NCI-H2107 (cell line): ENCODE measurements at places on chromosomes 5 and 9.

GRCh38 chr5:42677156-42677842, 79.3 kb upstream of the CCDC152 start:
- no peak for DNase-seq

GRCh38 chr9:126497660-126498275, 116.0 kb upstream of the LMX1B start:
- DNase-seq = no peak

- no peak for DNase-seq
Measured at GRCh38 chr5:121872856-121873255, 21.2 kb downstream of the FTMT start.

- DNase-seq = no peak
Measured at GRCh38 chr9:128078504-128079434, 10.7 kb downstream of the SLC25A25 start.

GRCh38 chr9:72858089-72858912, 94.6 kb downstream of the ALDH1A1 start:
- DNase-seq = no peak

DNA sequence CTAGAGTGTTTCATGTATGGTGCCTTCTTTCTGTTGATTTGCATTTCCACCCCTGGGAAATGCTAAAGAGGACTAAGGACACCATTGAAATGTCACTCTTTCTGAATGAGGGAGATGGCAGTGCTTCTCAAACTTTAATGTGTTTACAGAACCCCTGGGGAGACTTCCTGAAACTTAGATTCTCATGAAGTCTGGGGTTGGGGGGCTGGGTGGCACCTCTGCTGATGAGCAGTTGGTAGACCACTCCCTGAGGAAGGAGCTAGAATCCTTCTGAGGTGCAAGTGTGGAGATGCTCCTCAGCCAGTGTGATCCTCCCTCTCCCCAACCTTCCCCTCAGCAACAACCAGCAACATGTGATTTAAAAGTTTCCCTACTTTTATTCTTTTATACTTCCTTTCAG, 546.8 kb downstream of the LRRC70 start:
- DNase-seq = no peak

GRCh38 chr5:113177225-113177624, 200.6 kb downstream of the DCP2 start:
- no peak for DNase-seq

GRCh38 chr5:142955628-142956027, 185.5 kb downstream of the ARHGAP26 start:
- DNase-seq = no peak

DNA sequence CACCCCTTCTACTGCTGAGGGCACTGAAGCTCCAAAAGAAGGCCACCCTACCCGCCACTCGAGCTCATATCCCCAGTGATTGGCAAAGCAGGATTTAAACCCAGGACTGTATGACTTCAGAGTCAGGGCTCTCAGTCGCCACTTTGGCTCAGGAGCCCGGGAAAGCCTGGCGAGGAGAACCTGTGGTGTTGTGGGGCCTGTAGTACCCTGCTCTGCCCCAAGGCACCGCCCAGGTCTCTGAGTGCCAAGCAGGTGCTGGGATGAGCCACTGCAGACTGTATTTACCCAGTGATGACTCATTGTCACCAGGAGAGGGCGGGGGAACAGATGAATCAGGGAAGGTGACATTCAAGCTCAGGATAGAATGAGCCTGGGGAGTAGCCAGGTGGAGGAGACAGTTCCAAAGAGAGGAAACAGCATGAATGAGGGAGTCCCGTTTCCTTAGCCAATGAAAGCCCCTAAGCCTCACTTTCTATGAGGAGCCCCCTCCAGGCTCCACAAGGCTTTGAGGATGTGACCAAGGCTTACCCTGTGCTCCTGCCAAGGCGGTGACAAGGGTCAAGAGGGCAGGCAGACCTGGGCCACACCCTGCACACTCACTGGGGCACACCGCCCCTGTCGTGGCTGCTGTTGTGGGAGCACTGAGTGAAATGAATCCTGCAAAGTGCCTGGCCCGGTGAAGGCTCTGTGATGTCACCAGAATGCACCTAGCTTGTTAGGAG, 17.8 kb upstream of the DPM2 start:
- DNase-seq = peak; percentile 88

DNA sequence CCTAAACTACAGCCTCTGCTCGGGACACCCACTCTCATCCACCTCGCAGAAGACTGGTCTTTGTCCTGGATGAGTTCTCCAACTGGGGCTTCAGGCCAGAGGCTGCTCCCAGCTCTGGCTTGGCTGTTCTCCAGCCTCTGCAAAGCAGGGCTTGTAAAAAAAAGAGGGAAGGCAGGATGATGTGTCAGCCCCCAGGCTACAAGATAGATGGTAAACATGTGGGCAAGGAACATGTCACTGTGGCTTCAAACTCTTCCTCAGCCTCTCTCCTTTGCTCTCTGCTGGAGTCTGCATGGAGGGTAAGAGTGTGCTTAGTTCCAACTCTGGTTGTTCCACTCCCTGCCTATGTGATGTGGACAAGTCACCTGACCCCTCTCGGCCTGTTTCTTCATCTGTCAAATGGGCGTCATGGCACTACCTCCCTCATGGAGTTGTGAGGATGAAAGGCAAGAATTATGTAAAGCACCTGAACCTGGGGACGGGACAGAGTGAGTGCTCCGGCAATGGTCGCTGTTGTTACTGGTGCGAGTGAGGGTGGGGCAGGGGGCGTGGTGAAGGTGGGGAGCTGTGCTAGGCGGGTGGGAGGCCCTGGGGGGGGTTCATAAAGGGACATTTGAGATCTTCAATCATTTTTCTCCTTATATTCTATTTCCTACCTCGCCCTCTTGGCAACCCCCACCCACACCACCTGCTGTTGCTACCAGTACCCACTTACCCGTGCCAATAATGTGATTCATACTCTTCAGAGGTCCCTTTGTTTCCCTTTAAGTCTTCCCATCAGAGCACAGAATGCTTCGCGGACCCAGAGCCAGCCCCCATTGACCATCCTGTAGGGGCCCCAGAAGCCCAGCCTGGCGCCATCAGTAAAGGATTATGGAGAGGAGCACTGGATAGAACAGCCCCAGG, 6.8 kb upstream of the ZNF79 start:
- DNase-seq = no peak

DNA sequence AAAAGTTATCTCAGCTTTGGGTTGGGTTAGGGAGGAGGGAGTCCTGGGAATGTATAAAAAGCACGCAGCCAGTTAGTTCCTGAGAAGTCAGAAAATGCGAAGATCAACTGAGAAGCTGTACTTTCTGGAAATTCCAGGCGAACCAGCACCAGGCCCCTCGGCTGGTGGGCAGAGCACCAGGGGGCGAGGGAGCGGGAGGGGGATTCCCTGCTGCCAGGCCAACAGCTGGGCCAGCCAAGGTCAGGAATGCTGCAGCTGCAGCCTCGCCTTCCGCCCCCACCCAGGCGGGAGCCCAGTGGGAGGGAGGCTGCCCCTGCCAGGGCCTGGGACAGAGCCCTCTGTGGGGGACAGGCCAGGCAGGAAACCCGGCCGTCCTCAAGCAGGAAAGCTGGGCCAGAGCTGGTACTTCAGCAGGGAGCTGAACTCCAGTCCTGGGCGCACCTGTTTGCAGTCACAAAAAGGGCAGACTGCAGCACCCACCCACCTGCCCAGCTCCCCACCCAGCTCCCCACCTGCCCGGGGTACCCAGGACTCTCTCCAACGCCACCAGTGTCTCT, 35.5 kb downstream of the VAV2 start:
- no peak for DNase-seq

- DNase-seq = no peak
Measured at GRCh38 chr5:126591549-126591948, 3.5 kb downstream of the ALDH7A1 start.

DNA sequence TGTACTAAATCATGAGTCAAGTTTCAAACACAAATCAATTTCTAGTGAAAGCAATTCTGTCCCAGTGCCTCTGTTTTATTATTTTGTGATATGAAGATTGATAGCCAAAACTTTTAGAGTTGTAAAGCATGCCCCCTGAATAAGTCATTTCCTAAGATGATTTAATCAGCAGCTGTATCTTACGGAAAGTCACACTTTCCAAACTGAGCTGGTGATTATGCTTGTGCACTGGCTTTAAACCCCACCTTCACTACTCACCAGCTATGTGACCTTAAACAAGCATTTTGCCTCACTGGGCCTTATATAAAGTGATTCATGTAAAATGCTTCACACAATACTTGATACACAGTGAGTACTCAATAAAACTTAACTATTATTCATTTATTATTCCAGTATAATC, 78.1 kb downstream of the EDIL3 start:
- no peak for DNase-seq

- no peak for DNase-seq
Measured at GRCh38 chr5:62954578-62954977, 376.0 kb downstream of the LRRC70 start.

GRCh38 chr9:34646211-34647083, at the start of gene GALT:
Gene GALT (plus strand): TSS chr9:34646675. CDS start chr9:34646705, 30 bp downstream.
- peak; percentile 81 for DNase-seq

DNA sequence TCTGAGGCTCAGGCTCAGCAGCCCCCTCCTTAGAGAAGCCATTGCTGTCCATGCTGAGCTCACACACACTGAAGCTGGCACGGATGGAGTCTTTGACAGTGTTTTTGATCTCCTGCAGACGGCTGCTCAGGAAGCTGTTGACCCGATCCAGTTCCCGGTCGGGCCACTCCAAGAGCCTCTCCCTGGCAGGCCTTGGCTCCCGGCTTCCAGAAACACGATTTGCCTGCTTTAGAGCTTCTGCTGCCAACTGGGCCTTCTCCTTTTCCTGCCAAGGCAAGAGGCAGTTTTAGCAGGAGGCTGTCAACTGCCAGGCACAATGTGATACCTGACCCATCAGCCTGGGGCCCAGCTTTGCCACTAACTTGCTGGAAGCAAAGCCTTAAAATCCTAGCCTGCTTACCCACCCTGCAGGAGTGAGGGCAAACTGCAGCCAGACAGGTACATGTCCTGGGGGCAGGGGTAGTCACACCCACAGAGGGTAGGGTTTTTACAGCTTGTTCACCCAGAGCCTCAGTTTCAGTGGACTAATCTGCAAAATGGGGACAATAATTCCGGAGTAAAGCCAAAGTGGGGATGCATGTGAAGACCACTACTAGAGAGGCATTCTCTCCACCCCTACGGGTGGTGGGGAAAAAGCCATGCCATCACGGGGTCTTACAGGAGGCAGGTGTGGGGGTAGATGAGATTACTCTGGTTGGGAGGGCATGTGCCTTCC, 8.3 kb upstream of the DDX41 start:
- no peak for DNase-seq

- DNase-seq = no peak
Measured at GRCh38 chr5:146003852-146004251, 67.5 kb downstream of the SH3RF2 start.

DNA sequence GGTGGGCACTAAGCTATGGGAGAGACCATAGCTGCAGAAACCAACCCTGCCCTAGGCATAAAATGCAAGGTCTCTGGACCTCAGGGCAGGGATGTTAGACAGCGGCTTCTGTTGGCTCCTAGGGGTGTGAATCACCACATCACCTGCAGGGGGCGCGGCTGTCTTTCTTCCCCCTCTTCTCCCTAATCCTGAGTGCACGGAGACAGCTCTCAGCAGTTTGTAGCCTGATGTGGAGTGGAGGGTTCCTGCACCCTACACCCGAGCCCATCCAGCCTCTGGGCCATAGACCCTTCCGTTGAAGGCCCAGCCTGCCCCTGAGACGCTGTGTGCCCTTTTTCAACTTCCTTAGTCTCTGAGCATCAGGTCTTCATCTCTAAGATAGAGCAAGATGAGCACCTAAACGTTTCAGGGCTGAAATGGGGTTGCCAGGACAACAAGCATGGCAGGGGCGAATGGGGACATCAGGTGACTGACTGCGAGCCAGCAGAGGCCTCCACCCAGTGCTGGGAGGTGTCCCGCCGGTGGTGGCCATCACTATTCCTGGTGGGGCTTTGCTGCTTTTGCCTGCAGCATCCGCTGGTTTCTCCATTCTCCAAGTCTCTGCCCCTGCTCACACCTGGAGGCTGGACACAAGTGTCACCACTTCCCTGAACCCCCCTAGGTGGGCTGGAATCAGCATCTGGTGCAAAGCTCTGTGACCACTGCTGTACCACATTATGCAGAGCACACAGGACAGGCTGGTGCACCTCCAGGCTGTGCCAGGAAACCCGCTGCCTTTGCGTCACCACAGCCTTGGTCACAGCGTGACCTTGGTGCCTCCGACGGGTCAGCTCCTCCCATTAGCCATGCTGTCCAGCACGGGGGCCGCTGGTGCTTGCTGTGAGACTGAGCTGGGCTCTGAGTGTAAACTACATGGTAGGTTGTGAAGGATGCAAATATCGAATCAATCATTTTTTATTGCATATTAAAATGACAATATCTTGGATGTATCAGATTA, 2.5 kb upstream of the SEC16A start:
- DNase-seq = peak; percentile 65

GRCh38 chr9:107688728-107689127, 199.2 kb upstream of the KLF4 start:
- DNase-seq = no peak

- DNase-seq = no peak
Measured at GRCh38 chr9:94479757-94480156, 75.1 kb upstream of the PCAT7 start.
